ENCODE measurements at places on chromosomes 12 and 14. TPM values are rescaled to one million over a fixed set of nuclear protein-coding genes. Genes with fewer than 3 reads are reported as not detected.

- no peak for DNase-seq
Observed at GRCh38 chr14:100623557-100623956, 36.3 kb upstream of the BEGAIN start.

GRCh38 chr14:71607056-71607455, 325.2 kb upstream of the RGS6 start:
- DNase-seq, result no peak

DNA sequence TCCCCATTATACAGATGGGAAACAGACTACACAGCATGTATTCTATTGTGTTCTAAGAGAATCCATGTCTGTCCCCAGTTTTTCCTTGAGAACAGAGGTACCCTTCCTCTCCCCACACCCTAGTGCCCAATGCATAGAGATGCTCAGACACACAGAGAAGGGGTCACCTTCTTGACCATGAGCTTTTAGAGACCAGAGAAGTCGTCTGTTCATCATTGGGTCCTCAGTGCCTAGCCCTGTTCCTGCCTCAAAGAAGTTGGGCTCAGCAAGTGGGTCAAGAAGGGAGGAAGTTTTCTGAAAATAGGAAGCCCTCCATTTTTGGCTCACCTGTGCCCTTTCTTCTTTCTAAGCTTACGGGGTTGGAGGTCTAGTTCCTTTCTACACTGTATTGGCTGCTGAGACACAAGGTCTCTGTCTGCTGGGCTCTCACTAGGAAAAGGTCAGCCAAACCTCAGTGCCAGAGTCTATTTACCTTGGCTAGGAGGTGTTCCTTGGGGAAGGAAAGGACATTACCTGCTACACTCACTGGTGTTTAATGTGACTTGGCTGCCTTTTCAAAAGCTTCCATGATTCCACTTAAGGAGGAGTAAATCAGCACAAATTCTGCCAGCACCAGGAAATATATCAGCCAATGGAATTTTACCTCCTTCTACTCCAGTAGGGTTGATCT, 198.5 kb upstream of the PWP1 start:
- no peak for DNase-seq

GRCh38 chr12:13222076-13222475, 25.6 kb downstream of the EMP1 start:
- DNase-seq, result no peak

- DNase-seq, result no peak
Observed at GRCh38 chr12:114697741-114698565, 14.0 kb upstream of the TBX3 start.

GRCh38 chr14:103255555-103255954, 78.5 kb upstream of the EIF5 start:
- DNase-seq, result no peak

GRCh38 chr12:86015026-86015425, 140.9 kb downstream of the NTS start:
- DNase-seq, result no peak

DNA sequence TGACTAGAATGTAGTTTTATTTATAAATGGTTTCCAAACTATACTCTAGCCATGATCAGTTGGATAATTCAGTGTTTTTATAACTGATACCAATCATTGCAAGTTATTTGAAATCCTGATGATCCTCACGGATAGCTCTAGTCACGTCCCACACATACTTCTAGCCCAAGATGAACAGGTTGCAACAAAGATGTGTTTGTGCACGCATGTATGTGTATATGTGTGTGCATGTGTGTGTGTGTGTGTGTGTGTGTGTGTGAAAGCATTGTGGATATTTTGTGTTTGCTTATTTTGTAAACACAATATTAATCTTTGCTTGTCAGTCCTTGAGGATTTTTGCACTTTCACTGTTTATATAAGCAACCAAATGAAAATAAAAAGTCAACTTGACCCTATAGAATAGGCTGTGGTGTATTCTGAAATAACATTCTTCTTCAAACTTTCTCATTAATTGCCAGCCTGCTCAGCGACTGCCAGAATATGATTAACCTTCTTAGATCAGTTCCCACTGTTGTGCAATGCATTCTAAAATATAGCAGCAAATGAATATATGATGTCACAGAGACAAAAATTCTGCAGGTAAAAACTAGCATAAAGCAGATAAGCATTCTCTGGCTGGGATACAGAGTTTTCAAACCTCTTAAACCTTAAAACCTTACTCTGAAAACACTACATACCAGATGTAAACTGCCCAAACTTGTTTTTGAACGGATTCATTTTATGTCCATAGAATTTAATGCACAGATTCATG, 48.8 kb upstream of the HIF1A start:
- DNase-seq, result no peak

KRT83 gene
- not detected for total RNA-seq

CLEC2A gene
- total RNA-seq, result not detected

SSPN gene
- 7.8 TPM for total RNA-seq

PLEK2 gene
- 2.5 TPM for total RNA-seq

TNFAIP2 gene
- total RNA-seq, result 5.0 TPM

PIANP gene
- total RNA-seq, result under 0.01 TPM

All from IMR-90 (cell line).